ENCODE measurements at places on chromosomes 3 and 15.

DNA sequence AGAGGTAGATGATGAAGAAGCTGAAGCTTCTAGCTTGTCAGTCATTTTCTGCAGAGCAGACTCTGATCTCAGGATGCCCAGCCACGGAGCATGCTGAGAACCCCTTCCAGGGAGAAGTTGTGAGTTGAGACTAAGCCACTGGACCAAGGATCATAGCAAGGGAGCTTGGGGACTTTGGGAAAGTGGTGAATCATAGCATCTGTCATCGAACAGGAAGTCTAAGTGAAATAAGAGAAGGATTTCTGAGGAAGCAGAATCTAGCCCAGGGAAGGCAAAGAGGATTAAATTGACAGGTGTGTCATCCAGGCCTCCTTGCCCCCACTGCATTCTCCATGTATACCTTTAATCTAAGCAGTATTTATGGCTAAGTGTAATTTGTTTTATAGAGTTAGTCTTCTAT lies 71.8 kb upstream of the TMEM108 start:
- DNase-seq: no peak

DNA sequence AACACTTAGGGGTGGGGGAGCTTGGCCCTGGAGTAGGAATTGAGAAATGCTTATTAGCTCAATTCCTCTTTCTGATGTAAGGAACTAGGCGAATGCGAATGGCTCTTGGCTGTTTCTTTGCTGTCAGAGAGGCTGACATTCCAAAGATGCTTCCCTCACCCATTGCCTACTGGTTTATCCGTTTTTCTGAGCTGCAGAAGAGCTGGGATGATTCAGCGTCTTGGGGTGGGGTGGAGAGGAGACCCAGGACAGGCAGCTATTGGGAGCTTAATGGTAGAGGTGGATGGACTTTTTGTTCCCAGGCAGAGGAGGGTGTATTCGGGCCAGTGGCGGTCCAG lies 9.8 kb downstream of the PLEKHO2 start:
- DNase-seq: peak; percentile 73

DNA sequence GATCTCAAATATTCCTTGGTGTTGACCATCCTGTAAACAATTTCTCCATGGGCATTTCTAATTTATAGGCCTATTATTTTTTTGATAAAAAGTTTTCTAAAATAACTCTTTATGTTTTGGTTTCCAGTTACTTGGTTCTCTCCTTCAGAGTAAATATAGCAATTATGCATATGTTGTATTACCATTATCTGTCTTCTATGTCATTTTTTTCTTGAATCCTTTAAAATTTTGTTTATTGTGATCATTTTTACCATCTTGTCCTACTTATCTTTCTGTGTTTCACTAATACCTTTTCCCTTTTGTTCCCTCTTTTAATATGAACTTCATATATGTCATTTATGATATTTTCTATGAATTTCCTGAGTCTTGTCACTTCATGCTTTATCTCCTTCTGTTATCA lies 341.1 kb downstream of the PDCD6IP start:
- DNase-seq: no peak

DNA sequence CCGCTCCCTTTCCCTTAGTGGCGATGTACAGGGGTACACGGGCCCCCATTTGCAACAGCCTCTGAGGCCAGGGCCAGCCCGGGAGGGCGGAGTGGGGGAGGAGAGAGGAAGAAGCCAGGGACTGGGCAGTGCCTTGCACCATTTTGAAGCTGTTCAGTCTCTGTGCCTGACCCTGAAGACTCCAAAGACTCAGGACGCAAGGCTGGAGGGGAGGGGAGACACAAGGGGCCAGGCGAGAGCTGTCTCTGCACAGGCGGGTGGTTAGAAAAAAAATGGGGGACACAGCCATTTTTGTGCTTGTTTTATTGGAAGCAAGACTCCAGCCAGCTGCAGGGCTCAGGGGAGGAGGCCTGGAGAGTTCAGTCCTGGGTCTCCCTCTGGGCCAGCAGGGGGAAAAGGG lies 1.6 kb downstream of the RPP25 start:
- no peak for DNase-seq

GRCh38 chr15:62521396-62521795 lies 356.3 kb upstream of the C2CD4B start:
- DNase-seq: no peak

GRCh38 chr3:98564282-98565005 lies 29.0 kb downstream of the CPOX start:
- no peak for DNase-seq

- DNase-seq: no peak
Observed at GRCh38 chr3:147655236-147655635, 246.1 kb downstream of the ZIC1 start.

DNA sequence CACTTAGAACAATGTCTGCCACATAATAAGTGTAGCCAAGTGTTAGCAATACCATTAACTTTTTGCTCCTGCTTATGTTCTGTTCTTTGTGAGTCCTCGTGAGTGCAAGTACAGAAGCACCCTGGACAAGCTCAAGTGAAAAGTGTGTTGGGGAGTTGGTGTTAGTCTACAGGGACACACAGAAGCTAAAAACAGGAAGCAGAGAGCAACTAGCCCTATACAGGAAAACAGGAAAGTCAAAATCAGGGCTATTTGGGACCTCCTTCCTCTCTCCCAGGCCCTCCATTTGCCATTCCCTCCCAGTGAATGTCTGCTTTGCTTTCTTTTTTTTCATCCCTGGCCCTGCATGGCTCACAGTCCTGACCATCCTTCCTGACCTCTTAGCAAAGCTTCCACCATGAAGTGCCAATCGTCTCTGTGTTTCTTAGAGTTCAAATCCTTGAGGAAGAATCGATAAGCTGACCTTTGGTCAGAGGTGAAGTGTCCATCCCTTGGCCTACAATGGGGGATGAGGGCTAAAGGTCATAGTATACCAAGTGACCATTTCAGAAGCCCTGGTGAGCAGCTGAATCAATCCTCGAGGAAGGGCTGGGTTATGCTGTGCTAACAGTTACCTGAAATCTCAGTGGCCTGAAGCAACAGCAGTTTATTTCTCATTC lies 328.2 kb downstream of the SHQ1 start:
- no peak for DNase-seq

DNA sequence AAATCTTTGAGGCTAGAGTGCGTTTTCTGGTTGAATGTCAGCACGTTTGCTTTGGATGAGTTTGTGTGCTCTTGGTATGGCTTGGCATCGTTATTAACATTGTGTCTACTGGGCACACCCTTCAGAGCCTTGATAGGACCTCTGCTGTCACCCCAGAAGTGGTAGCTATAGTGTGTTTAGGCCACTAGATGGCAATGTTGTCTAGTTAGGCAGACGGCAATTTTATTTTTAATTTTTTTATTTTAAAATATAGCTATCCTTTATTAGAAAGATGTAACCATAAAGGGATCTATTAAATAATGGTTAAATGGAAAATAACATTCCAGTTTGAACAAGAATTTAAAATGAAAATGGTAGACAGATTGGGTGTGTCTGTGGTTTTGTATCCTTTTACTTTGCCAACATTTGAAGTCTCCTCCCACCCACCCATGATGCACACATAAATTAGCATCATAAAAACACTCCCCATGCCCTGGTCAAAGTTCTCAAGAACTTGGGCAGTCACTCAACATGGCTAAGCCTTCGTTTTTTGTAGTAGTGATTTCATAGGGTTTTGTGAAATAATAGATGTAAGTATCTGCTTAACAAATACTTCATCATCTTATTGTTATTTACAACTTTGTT lies 200.7 kb downstream of the KCNH8 start:
- DNase-seq: peak; percentile 36

DNA sequence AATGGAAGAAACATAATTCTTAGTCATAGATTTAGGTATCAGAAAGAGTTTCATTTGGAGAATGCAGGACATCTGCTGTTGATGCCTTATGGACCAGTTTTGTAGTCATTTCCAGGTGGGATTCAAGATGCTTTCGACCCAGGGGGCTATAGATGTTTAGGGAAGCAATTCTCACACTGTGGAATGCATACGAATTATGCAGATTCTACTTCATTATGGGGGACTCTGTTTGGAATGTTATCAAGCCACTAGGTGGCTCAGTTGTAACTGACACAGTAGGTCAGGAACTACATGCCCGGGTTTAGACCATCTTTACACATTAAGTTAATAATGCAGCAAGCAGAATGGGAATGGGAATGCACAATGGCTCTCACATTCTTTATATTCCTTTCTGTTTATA lies 1359.8 kb downstream of the ZPLD1 start:
- no peak for DNase-seq

DNA sequence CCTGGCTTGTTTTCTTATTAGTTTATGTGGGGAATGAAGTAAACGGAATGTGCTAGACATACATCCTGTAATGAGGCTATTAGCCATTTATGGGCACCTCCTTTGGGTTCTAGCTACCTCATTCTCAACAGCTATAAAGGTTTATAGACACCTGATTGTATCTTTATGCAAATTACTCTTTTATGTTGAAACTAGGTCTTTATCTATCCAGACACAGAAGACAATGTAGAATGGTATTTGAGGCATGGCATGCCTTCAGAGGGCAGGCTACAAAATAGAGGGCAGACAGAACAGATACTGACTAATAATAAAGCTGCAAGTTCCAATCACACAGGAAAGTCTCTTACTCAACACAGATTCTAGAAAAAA lies 27.1 kb downstream of the TBC1D2B start:
- DNase-seq: no peak

DNA sequence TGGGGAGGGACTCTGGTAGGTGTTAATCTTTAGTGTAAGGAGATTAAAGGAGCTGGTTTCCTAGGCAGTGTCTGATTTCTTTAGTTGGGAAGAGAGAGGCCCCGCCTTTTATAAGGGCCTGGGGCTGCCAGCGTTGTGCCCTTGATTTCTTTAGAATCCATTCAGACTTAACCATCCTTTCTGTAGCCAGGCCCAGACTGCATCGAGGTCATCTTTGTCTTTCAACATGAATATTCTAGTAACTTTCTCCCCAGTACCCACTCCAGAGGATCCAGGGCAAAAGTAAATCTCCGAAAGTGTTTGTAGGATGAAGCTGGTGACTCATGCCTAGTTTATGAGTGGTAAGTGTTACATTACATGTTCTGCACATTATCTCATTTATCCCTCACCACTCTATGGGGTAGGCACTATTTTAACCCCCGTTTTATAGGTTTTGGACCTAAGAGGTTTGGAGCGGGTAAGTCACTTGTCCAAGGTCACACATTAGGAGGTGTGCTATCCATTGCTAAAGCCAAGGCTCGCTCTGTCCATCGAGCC lies 11.8 kb upstream of the USP3 start:
- peak; percentile 68 for DNase-seq

DNA sequence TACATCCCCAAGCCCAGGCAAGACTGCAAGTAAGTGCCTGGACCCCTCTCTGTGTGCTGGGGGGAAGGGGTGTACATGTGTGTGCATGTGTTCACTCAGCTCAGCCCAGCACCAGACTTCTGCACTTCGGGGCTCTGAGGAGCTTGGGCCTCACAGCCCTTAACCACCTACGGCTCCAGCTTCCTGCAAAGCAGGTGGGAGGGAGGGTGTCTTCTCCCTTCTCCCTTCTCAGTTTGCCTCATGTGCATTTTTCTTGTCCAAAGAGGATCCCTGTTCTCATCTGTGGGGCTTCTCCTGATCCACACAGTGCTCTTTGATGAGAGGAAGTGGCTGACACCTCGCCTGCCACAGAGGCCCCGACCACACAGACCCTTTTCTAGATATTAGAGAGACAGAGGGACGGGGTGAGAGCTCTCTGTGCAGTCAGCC lies 69.3 kb downstream of the MESD start:
- DNase-seq: no peak

DNA sequence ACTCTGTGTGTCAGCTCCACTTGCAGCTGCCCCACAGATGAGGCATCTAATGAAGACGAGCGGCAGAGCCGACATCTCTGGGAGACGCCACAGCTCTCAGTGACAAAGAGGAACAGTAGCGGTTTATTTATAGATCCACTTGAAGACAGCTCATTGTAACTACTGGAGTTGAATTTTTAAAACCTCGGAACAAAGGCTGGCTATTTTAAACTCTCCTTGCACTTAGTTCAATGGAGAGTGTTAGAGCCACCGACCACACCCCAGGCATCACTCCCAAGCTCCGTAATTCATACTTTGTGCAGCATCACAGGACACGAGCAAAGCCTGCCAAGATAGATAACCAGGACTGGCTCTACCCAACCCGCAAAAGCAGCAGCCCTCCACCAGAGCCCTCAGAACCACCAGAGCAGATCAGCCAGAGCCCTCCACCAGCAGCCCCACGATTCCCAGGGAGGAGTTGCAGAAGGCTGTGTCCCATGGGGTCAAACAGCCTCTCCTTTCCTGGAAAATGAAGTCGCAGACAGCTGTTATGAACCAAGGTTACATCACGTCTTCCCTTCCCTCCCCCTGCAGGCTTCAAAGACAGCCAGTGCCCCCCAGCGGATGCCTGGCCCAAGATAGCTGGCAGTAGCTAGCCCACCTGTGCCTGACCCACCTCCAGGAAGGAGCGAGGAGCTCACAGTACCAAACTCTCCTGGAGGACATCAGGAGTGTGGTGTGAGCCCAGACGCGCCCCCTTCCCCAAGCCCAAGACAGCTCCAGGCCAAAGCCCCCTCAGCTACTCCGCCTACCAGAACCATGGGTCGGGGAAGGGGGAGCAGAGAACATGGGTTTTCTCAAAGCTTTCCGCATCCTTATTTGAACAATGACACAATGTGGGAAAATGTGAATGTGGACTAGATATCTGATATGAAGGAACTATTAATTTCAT lies 45.7 kb downstream of the POC1A start:
- no peak for DNase-seq

- no peak for DNase-seq
Observed at GRCh38 chr15:70206668-70207067, 109.0 kb upstream of the TLE3 start.

DNA sequence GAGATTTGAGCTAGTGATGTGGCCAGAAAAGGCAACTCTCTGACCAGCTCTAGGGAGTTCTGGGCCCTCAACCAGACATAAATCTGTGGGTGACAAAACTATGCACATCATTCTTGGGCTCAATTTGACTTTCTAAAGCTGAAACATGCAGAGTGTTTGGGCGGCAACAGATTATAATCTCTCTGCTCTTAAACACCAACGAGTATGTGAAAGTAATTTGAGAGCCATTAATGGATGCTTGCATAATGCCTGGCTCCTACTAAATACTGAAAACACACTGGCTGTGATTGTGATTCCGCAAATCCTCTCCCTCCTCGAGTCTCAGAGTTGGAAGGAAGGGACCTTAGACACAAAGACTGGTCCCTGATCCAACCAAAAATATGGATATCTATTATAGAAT lies 186.7 kb downstream of the UACA start:
- DNase-seq: no peak

DNA sequence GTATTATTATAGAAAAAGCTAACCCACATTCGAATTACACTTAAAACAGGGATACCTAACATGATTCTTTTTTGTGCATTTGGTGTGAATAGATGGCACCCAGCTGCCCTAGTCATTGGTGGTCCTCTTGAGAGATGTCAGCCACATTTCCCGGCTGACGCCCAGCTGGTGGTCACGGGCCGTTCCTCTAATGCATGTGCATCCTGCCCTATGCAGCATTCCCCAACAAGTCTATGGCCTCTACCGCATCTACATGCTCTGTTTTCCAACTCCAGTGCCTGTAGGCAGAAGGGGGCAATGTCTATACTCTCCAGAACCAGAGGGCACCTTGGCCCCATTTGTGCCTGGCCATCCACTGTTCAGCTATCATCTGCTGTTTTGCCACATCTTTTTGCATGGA lies 78.6 kb upstream of the PRICKLE2 start:
- DNase-seq: no peak

- DNase-seq: peak; percentile 13
Observed at GRCh38 chr3:156732715-156733421, 58.5 kb downstream of the TIPARP start.

GRCh38 chr15:90859234-90860131 lies 8.9 kb upstream of the FURIN start:
- DNase-seq: no peak

GRCh38 chr15:82602195-82602594 lies 45.0 kb downstream of the CPEB1 start:
- DNase-seq: no peak
